ENCODE measurements at places on chromosomes 7 and 10.

DNA sequence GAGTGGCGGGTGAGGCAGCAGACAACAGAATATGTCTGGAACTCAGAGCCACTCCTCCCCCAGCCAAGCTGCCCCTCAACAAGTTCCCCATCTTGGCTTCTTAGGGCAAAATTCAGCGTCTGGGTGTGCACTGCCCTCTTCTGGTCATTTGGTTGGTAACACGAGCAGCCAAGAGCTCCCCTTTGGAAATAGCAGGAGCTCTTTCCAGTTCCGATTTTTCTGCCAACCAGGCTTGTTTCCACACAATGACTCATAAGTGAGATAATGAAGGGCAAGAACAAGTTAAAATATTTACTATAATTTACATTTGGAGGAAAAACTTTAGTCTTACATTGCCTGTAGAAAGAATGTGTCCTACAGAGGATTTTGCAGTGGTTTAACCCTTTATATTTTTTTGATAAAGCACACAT, 70.5 kb downstream of the ADCYAP1R1 start:
- peak; percentile 86 for DNase-seq

DNA sequence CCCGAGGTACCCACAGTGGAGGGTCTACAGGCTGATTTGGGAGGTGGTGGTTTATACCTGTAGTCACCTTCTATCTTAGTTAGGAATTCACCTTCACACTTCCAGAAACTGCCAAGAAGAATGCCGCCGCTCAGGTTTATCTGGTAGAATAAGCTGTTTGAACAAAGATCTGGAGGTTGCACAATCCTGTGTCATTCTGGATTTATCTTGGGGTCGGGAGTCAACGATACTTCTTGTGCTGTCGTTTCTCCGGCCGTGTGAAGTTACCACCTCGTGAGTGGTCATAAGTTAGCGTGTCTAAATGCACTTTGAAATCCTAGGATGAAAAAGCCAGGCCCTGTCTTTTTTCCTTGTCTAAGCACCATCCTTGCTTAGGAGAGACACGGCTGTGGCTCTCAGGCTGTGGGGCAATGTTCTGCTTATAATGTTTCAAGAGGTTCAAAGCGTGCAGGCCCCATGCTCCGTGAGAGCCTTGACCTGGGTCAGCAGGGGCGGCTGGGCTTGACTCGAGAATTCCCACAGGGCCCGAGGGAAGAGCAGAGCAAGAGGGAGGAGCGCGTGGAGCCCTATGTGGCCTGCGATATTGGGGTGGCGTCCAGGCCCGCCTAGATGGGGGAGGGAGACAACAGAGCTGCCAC, 35.5 kb downstream of the GRIFIN start:
- no peak for DNase-seq

GRCh38 chr7:142881586-142882337, 3.8 kb downstream of the TRPV6 start:
- no peak for DNase-seq

GRCh38 chr10:129533281-129533680, 66.2 kb downstream of the MGMT start:
- DNase-seq = no peak

DNA sequence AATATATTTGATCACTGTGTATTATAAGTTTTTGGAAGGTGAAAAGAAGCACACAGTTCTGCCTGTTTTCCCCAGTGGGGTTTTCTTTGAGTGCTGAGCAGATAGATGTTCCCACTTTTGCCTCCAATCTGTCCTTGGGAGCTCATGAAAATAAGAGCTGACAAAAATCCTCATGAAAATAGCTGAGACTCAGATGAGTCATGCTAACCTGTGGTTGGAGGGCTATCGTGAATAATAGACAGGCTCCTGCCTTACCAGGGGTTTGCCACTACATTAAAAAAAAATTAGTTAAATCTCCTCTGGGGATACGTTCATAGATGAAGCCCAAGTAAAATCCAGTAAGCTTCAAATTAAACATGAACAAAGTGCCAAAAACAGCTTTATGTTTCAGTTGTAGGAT, 10.9 kb upstream of the AOAH start:
- DNase-seq = peak; percentile 2

- no peak for DNase-seq
Observed at GRCh38 chr10:115976342-115976741, 296.7 kb downstream of the GFRA1 start.

GRCh38 chr7:157819455-157819807, 482.6 kb downstream of the DNAJB6 start:
- DNase-seq = no peak

DNA sequence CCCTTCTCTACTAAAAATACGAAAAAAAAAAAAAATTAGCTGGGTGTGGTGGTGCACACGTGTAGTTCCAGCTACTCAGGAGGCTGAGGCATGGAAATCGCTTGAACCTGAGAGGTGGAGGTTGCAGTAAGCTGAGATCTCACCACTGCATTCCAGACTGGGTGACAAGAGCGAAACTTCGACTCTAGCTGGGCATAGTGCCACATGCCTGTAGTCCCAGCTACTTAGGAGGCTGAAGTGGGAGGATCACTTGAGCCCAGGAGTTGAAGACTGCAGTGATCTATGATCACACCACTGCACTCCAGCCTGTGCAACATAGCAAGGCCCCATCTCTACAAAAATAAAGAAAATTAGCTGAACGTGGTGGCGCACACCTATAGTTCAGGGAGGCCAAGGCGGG, 1.2 kb upstream of the SPACDR start:
- no peak for DNase-seq

- no peak for DNase-seq
Observed at GRCh38 chr7:1572111-1572822, 2.4 kb upstream of the PSMG3 start.

- DNase-seq = no peak
Observed at GRCh38 chr10:14740684-14741247, 33.9 kb downstream of the FAM107B start.

GRCh38 chr7:35905555-35905954, 104.7 kb downstream of the SEPTIN7 start:
- DNase-seq = peak; percentile 51

- DNase-seq = no peak
Observed at GRCh38 chr7:154167807-154168206, 115.6 kb downstream of the DPP6 start.

DNA sequence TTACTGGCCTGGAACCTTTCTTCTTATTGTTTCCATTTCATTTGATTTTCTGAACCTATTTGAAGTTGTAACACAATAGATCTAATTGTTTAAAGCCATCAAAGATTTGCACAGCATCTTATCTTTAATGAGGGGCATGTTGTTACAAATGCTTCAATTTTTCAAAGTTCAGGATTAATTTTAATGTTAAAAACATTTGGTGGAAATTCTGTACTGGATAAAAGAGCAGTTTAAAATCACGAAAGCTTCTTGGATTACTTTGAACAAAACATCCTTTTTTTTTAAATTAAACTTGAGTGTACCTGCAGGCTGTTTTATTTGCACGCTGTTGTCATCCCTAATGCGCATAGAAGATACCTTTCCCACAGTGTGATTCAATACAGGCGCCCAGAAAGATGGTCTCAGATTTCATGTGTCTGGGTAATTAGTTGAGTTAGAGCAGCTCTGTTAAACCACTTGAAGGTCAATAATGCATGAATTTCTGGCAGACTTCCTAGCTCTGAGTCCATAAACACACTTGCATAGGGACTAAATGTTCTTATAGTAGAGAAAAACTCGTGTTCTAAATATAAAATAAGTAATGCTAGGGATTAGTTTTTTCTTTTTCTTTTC, 29.3 kb upstream of the DDX50 start:
- peak; percentile 98 for DNase-seq

GRCh38 chr7:148290538-148290937, 300.0 kb upstream of the C7orf33 start:
- DNase-seq = no peak

DNA sequence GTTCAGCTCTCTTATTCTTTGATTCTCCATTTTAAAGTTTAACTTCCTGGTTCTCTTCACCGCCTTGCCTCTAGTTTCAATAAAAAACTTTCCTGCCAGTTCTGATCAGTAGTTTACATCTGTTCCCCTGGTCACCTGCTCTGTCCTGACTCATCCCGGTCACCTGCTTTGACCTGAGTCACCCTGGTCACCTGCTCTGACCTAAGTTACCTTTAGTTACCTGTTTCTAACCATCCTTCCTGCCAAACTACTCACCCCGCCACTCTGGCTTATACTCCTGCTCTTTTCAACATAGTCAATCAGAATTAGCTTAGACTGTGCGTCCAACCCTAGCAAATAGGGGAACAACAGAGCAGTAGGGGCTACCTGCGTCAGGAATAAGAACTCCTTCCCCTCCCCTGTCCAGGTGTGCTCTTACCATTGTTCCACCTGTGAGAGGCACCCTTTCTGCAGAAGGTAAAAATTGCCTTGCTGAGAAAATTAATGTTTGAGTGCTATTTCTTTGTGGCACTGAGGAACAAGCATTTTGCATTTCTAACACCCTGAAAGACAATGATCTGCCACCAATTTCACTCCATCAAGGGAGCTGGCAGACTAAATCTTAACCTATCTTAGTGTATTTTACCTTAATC, 263.6 kb downstream of the DOCK4 start:
- DNase-seq = no peak

- DNase-seq = peak; percentile 14
Observed at GRCh38 chr10:125799451-125800182, 23.4 kb downstream of the UROS start.

DNA sequence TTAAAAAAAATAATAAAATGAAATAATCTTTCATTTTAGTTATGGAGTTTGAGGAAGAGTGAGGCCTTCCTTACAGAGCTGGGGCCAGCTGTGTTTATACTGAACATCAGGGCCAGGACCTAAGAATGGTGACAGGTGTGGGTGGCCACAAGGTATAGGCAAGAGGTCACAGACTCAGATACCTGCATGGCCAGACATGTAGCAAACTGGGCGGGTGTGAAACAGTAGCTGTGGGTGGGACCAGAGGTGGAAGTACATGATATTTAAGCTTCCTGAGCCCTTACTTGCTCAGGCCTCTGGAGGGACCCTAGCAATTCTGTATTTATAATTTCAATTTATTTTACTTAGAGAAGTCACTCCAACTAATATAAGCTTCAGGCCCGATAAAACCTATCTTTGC, 27.7 kb upstream of the CAMK1D start:
- no peak for DNase-seq

DNA sequence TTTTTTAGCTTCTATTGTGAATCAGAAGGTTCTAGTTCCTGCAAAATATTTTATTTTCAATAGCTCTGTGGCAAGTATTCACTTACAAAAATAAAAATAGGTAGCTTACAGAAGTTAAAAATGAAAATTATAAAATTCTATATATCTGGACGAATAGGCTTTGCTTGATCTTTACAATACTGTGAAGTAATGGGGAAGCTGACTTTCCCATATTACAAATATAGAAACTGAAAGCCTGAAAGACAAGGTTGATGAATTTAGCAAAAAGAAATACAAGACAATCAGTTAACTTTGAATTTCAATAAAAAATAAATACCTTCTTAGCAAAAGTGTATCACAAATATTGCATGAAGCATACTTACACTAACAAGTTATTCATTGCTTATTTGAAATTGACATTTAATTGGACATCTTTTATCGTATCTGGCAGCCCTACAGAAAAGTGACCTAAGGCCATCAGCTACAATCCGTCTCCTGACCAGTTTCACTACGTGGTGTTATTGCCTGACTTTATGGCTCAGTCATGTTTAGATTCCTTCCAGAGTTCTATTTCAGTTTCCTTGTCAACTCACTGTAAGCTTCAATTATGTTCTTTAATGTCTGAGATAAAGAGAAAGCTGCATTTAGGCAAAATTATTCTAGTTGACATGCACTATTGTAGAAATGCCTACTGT, 310.5 kb upstream of the HGF start:
- DNase-seq = no peak

GRCh38 chr7:148804343-148805235, 79.5 kb downstream of the EZH2 start:
- DNase-seq = no peak

GRCh38 chr7:142519079-142520078, 229.9 kb upstream of the PRSS1 start:
- no peak for DNase-seq

GRCh38 chr10:71856619-71857018, 5.6 kb upstream of the PSAP start:
- DNase-seq = no peak

- no peak for DNase-seq
Observed at GRCh38 chr7:31775556-31775955, 88.5 kb downstream of the PPP1R17 start.

DNA sequence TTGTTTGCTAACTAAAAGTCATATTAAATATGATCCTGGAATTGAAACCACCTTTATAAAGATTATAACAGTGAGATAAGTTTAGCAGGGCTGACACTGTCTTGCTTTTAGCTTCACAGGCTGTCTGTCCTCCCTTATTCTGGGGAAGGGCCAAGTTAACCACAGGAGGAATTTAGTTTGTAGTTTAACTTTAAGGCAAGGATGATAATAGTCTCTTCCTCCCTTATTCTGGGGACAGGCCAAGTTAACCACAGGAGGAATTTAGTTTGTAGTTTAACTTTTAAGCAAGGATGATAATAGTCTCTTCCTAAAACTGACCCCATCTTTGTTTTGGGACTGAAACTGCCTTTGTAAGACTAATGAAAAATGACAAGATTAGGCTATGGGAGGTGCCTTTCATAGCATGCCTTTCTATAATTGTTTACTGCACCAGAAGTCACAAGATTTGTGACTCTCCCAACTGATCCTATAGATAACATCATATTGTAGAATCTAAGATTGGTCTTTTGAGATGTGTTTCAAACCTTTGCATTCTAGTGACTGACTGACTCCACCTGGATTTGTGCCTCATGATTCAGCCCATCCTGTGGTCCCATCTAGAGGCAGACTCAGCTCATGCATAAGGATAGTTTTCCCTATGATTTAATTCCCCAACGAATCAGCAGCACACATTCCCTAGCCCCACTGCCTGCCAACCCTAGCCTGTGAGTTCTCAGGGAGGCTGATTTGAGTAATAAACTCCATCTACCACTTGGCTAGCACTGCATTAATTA, 212.0 kb downstream of the MAGI2 start:
- peak; percentile 86 for DNase-seq

- peak; percentile 84 for DNase-seq
Observed at GRCh38 chr10:102673819-102674511, 29.7 kb downstream of the TRIM8 start.

GRCh38 chr10:47225219-47225927, 74.6 kb upstream of the GDF10 start:
- no peak for DNase-seq

DNA sequence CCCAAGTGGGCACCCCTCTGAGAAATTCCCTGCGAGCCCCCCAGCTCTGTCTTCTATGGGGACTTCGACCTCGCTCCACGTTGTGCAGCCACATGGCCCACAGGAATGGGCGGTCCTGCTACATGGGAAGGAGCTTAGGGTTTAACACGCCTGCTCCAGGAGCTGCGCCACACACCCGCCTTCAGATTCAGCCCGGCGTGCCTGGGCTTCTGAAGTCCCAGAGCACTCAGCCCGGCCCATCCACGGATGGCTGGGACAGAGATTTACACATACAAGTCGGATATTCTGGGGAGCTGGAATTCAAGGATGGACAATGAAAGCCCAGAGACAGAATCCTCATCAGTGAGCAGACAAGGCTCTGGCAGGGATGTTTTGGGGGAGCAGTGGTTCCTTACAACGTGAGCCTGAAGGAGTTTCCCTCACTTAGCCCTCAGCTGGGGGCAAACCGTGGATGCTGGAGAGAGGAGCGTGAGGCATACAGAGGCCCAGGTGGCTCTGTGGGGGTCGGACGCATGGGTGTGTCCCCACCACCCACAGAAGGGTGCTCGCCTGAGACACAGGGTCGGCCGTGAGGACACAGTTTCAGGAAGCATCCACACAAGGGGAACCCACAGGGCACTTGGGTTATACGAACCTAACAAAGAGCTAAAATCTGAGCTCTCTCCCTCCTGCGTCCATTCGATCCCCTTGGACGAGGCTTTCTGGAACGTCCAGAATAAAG, 372.9 kb downstream of the DNAJB6 start:
- no peak for DNase-seq
